ENCODE measurements at places on chromosomes 4 and X.

DNA sequence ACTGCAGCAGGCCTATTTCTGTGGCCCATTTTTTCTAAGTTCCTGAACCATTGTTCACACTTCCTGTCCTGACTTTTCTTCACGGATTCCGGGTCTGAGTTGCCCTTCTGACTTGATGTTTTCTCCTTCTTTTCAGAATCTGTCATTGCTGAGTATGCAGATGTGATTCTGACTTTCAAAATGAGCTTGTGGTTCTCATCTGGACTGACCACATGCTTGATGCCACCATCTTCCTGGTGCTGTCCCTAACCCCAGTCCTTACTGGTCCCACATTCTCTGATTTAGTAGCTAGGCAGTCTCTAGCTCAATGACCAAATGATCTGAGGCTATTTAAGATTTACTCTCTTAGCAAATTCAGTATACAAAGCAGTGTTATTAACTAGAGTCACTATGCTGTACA lies 822.3 kb upstream of the TENM3 start:
- no peak for DNase-seq
- no peaks in the 10 kb centered on the region for H3K4me1 ChIP-seq

DNA sequence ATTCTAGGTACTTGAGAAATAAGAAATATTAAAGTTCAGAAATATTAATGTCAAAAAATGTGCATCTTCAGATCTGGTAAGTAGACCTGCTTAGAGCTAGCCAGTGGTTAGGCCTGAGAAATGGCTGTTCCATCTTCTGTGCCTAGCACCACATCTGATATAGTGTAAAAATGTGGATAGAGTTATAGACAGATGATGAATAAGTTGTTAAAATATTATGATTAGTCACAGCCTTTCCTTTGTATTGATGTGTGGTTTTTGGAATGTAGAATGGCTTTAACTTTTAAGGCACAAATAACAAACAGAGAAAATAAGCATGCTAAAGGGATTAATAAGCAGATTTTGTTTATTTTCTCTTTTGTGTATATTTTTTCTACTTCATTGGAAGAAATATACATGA lies 133.5 kb upstream of the NUDT6 start:
- no peaks in the 10 kb centered on the region for H3K4me1 ChIP-seq
- H3K36me3 ChIP-seq = no peaks in the 10 kb centered on the region
- no peak overlapping the region for H3K4me3 ChIP-seq
- no peak for DNase-seq
- no peaks in the 10 kb centered on the region for H3K27me3 ChIP-seq

- H3K27me3 ChIP-seq = no peaks in the 10 kb centered on the region
- peaks cover 40% of the 10 kb centered on the region for H3K4me1 ChIP-seq
- no peak overlapping the region for H3K4me3 ChIP-seq
- DNase-seq = no peak
- no peaks in the 10 kb centered on the region for H3K36me3 ChIP-seq
- H3K27ac ChIP-seq = no peak overlapping the region
Observed at GRCh38 chr4:16196482-16197393, 29.5 kb downstream of the TAPT1 start.

GRCh38 chrX:120672389-120672788 lies 42.5 kb upstream of the C1GALT1C1 start:
- H3K4me3 ChIP-seq = no peak overlapping the region
- peak; percentile 30 for DNase-seq
- no peaks in the 10 kb centered on the region for H3K27me3 ChIP-seq
- no peaks in the 10 kb centered on the region for H3K36me3 ChIP-seq
- peak overlapping the region; percentile 67 for H3K27ac ChIP-seq

DNA sequence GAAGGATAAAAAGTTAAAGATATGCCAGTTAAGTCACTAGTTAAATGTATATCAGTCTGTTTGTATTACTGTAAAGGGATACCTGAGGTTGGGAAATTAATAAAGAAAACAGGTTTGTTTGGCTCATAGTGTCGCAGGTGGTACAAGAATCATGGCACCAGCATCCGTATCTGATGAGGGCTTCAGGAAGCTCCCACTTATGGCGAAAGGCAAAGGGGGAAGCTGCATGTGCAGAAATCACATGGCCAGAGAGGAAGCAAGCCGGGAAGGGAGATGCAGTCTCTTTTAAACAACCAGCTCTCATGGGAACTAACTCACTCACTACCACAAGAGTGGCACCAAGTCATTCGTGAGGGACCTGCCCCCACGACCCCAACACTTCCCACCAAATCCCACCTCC lies 91.9 kb upstream of the SH3RF1 start:
- no peak overlapping the region for H3K4me3 ChIP-seq
- no peaks in the 10 kb centered on the region for H3K36me3 ChIP-seq
- DNase-seq = no peak
- H3K27me3 ChIP-seq = no peaks in the 10 kb centered on the region
- no peak overlapping the region for H3K27ac ChIP-seq

DNA sequence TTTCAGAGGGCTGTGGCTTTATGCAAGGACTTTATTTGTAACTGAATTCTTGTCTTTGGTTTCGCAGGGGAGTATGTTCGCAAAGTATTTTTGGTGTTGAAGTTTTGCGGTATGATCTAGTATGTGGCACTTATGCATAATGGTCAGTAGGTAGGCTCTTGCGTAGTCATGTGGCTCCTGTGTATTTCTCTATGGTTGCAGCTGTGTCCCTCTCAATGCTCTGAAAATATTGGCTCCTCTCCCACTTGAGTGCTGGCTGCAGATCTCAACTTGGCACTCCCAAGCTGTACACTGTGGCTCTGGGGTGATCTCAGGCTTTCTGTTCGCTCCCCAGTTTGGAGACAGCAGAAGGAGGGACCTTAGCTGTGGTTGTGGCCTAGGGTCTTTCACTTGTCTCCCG lies 24.8 kb downstream of the ARMCX5 start:
- H3K36me3 ChIP-seq = no peaks in the 10 kb centered on the region
- H3K27ac ChIP-seq = no peak overlapping the region
- H3K4me1 ChIP-seq = peaks cover 3% of the 10 kb centered on the region
- H3K4me3 ChIP-seq = no peak overlapping the region
- no peak for DNase-seq

GRCh38 chr4:183142571-183143550 lies 43.8 kb downstream of the WWC2 start:
- peak; percentile 58 for DNase-seq
- no peaks in the 10 kb centered on the region for H3K36me3 ChIP-seq
- H3K27ac ChIP-seq = no peak overlapping the region
- peaks cover 14% of the 10 kb centered on the region for H3K4me1 ChIP-seq
- H3K4me3 ChIP-seq = no peak overlapping the region

DNA sequence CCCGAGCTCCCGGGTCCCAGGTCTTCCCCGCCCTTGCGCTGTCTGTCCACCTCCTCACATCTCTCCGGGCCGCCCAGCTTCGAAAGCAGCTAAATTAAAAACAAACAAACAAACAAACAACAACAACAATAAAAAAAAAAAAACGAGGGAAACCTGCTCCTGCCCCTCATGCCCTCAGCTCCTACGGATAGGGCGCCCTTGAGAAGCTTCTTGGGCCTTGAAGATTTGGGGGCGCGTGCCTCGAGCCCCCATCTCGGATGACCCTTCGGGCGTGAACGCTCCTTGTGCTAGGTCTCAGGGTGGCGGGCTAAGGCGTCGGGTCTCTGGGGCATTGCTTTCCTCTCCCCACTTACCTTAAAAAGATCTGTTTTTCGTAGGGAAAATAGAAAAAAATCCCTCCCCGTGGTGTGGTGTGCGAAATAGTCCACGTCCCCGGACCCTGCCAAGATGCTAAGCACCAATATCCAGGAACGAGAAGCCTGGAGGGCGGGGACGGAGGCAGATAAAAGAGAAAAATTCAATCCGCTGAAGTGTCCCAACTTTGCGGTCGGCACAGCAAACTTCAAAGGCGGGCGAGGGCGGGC lies 603 bp downstream of the NDNF start:
- H3K4me1 ChIP-seq = peaks cover 12% of the 10 kb centered on the region
- peak overlapping the region; percentile 58 for H3K27ac ChIP-seq
- H3K36me3 ChIP-seq = no peaks in the 10 kb centered on the region
- no peak for DNase-seq
- peak overlapping the region; percentile 66 for H3K4me3 ChIP-seq
- peaks cover 11% of the 10 kb centered on the region for H3K27me3 ChIP-seq

- no peaks in the 10 kb centered on the region for H3K27me3 ChIP-seq
- no peaks in the 10 kb centered on the region for H3K4me1 ChIP-seq
- DNase-seq = no peak
- H3K36me3 ChIP-seq = no peaks in the 10 kb centered on the region
- H3K27ac ChIP-seq = no peak overlapping the region
Observed at GRCh38 chr4:98491899-98492559, 166.4 kb downstream of the TSPAN5 start.

DNA sequence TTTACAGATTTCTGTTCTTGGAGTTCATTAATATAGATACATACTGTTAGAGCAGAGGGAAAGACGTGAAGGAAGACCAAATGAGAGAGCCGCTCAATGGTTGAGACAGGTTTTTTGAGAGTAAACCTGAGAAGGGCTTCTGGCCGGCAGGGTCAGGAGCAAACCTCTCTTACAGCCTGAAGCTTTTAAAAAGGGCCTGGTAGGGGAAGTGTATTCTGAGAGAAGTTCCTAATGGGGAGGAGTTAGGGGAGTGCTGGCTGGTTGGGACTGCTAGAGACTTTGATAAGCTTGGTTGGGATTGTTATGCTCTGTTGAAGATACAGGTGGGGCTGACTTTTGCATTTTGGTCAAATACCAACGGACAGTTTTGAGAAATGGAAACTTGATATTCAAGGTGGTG lies 186.8 kb upstream of the PABPC4L start:
- no peaks in the 10 kb centered on the region for H3K4me1 ChIP-seq
- no peaks in the 10 kb centered on the region for H3K36me3 ChIP-seq
- H3K27me3 ChIP-seq = no peaks in the 10 kb centered on the region
- no peak overlapping the region for H3K27ac ChIP-seq
- no peak for DNase-seq
- H3K4me3 ChIP-seq = no peak overlapping the region

- DNase-seq = peak; percentile 2
- H3K4me1 ChIP-seq = no peaks in the 10 kb centered on the region
- no peak overlapping the region for H3K4me3 ChIP-seq
- H3K36me3 ChIP-seq = no peaks in the 10 kb centered on the region
Observed at GRCh38 chr4:69881173-69881773, 21.3 kb upstream of the SULT1E1 start.

GRCh38 chr4:148090029-148090428 lies 352.2 kb downstream of the NR3C2 start:
- H3K27ac ChIP-seq = no peak overlapping the region
- DNase-seq = no peak
- no peaks in the 10 kb centered on the region for H3K36me3 ChIP-seq
- H3K4me3 ChIP-seq = no peak overlapping the region
- H3K27me3 ChIP-seq = no peaks in the 10 kb centered on the region

GRCh38 chrX:32744921-32745320 lies 466.4 kb downstream of the DMD start:
- DNase-seq = no peak
- no peaks in the 10 kb centered on the region for H3K4me1 ChIP-seq
- H3K27me3 ChIP-seq = no peaks in the 10 kb centered on the region
- H3K36me3 ChIP-seq = no peaks in the 10 kb centered on the region

DNA sequence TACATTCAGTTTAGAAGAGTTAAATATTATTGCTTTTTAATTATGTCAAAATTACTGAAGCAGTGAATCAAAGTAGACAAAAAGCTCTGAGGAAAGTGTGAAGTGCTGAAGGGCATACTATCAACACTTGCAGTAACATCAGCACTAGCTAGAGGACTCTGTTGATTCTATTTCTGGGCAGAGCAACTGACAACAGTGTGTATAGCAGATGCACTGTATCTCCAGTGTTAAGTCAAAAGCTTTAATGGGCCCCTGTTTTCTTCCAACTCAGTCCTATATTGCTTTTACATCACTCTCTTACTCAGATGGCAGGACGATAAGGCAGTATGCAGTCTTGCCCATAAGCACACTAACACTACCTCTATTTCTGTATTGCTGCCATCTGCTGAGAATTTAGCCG lies 435.2 kb upstream of the AMOT start:
- H3K36me3 ChIP-seq = no peaks in the 10 kb centered on the region
- no peak overlapping the region for H3K27ac ChIP-seq
- H3K4me1 ChIP-seq = no peaks in the 10 kb centered on the region
- H3K4me3 ChIP-seq = no peak overlapping the region
- no peak for DNase-seq

DNA sequence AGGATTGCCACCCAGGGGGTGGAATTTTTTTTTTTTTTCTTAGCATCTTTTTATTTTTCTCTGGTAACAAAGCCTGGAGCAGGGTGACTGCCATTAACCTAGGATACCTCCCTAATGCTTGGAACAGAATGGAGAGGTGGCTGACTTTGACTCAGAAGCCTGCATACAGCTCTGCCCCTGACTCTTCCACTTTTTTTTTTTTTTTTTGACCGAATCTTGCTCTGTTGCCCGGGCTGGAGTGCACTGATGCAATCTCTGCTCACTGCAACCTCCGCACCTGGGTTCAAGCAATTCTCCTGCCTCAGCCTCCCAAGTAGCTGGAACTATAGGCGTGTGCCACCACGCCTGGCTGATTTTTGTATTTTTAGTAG lies 341 bp upstream of the SLC2A9 start:
- DNase-seq = no peak
- no peaks in the 10 kb centered on the region for H3K36me3 ChIP-seq
- H3K4me3 ChIP-seq = no peak overlapping the region
- peak overlapping the region; percentile 82 for H3K27ac ChIP-seq
- no peaks in the 10 kb centered on the region for H3K27me3 ChIP-seq

DNA sequence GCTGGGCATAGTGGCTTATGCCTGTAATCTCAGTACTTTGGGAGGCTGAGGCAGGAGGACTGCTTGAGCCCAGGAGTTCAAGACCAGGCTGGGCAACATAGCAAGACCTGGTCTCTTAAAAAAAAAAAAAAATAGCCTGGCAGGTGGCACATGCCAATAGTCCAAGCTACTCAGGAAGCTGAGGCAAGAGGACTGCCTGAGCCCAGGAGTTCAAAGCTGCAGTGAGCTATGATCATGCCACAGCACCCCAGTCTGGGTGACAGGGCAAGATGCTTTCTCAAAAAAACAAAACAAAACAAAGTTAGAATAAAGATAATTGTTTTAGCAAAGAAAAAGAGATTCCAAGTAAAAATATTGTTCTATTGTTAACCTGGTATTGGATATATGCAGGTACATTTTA lies 75.0 kb downstream of the LRBA start:
- no peaks in the 10 kb centered on the region for H3K27me3 ChIP-seq
- no peak overlapping the region for H3K27ac ChIP-seq
- DNase-seq = no peak
- no peak overlapping the region for H3K4me3 ChIP-seq
- H3K4me1 ChIP-seq = no peaks in the 10 kb centered on the region

GRCh38 chrX:123425904-123426303 lies 241.8 kb downstream of the GRIA3 start:
- DNase-seq = no peak
- H3K4me1 ChIP-seq = no peaks in the 10 kb centered on the region
- no peak overlapping the region for H3K27ac ChIP-seq
- no peaks in the 10 kb centered on the region for H3K27me3 ChIP-seq
- H3K4me3 ChIP-seq = no peak overlapping the region

- no peak overlapping the region for H3K27ac ChIP-seq
- no peak overlapping the region for H3K4me3 ChIP-seq
- no peaks in the 10 kb centered on the region for H3K27me3 ChIP-seq
- no peak for DNase-seq
- no peaks in the 10 kb centered on the region for H3K36me3 ChIP-seq
Observed at GRCh38 chr4:82201303-82201702, 172.5 kb downstream of the HNRNPD start.

GRCh38 chrX:10972706-10973105 lies 138.4 kb upstream of the HCCS start:
- no peaks in the 10 kb centered on the region for H3K4me1 ChIP-seq
- H3K27me3 ChIP-seq = no peaks in the 10 kb centered on the region
- no peak overlapping the region for H3K27ac ChIP-seq

GRCh38 chr4:80521438-80521837 lies 185.9 kb downstream of the CFAP299 start:
- H3K4me1 ChIP-seq = no peaks in the 10 kb centered on the region
- H3K4me3 ChIP-seq = no peak overlapping the region
- no peaks in the 10 kb centered on the region for H3K36me3 ChIP-seq
- no peaks in the 10 kb centered on the region for H3K27me3 ChIP-seq
- DNase-seq = no peak
